Stimulated activated CD4-positive, alpha-beta T cell treated with anti-CD3 and anti-CD28 coated beads, Interleukin-1b, Interleukin-23, amount 100 ng/mL, for 4 hours (primary cell): ENCODE measurements at places on chromosomes 6 and 20.

DNA sequence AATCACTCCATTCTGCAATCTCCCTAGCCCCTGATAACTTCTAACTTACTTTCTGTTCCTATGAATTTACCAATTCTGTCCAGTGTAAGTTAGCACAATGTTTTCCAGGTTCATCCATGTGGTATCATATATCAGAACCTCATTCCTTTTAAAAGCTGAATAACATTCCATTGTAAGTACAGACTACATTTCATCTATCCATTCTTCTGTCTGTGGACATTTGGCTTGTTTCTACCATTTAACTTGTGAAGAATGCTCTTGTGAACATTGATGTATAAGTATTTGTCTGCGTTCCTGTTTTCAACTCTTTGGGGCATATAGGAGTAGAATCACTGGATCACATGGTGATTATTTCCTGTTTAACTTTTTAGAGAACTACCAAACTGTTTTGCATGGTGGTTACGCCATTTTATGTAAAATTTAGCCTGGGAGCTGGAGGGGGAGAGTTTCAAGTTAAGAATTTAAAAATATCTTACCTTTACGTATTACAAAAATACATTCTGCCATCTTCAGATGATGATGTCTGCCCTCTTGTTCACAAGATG lies 156.5 kb downstream of the BTBD3 start:
- no peak for DNase-seq

- DNase-seq = peak; percentile 18
Observed at GRCh38 chr6:32785781-32786533, 22.6 kb upstream of the HLA-DQB2 start.

- DNase-seq = no peak
Observed at GRCh38 chr6:41821266-41821665, 33.8 kb downstream of the TOMM6 start.

DNA sequence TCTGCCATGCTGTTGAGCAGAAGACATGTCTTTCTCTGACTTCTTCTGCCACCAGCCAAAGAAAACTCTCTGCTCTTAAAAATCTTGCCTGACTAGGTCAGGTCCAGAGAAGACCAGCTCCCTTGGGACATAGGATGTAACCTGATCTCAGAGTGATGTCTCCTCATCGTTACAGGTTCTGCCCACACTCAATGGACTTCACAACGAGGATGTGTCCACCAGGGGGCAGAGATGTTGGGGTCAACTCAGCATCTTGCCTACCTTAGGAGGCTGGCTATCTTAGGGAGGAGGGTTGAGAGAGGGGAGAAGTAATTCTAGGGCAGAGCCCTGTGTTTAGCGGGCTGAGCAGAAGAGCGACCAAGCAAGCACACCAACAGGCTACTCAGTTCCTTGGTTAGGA lies 207.6 kb upstream of the CDH4 start:
- no peak for DNase-seq

DNA sequence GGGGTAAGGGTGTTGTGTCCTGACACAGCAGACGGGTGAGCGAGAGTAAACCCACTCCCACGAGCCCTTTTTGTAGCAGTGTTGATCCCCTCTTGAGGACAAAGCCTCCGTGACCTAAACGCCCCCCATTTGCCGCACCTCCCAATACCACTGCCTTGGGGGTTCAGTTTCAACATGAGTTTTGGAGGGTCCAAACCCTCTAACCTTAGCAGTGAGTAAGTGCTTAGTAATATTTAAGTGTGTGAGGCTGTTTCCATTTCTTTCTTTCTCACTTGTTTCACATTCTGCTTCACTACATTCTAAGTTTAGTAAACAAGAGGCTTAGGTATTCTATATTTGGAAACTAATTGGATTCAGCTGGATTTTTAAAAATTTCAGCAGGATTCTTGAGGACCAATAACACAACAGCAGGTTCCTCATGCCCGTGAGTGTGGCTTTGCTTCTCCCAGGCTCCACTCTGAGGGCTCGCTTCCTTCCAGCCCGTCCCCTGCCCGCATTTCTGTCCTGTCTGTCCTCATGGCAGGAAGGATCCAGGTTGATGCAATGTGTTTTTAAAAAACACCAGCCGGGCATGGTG lies 41.2 kb downstream of the SNX9 start:
- DNase-seq = no peak

DNA sequence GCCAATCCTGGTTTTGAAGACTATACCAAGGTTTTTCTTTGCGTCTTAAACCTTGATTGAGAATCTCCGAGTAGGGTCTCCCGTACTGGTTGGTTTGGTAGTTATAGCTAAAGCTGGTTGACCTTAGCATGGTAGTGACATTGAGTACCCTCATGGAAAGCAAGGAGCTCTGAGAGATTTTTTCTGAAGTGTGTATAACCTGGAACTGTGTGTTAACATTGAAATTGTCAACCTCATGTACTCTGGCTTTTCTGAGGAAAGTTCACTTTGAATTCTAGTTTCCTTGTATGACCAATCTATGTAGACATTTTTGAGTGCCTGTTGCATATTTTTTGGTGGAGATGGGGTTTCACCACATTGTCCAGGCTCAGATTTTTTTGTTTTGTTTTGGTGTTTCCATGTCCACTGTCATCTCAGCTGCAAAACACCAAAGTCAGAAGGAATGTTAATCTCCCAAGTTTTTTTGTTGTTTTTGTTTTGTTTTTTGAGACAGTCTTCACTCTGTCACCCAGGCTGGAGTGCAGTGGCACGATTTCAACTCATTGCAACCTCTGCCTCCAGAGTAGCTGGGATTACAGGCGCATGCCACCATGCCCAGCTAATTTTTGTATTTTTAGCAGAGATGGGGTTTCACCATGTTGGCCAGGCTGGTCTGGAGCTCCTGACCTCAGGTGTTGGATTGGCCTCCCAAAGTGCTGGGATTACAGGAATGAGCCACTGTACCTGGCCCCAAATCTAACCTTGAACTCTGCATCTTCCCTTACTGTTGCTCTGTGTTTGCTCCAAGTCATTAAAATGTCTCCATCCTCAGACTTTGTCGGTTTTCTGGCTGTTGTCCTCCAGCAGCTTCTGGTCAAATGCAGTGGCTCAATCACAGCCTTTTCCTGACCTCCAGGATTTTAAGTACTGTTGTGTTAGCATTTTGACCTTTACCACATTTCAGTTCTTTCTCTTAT lies 4.3 kb downstream of the RPS12 start:
- DNase-seq = no peak

DNA sequence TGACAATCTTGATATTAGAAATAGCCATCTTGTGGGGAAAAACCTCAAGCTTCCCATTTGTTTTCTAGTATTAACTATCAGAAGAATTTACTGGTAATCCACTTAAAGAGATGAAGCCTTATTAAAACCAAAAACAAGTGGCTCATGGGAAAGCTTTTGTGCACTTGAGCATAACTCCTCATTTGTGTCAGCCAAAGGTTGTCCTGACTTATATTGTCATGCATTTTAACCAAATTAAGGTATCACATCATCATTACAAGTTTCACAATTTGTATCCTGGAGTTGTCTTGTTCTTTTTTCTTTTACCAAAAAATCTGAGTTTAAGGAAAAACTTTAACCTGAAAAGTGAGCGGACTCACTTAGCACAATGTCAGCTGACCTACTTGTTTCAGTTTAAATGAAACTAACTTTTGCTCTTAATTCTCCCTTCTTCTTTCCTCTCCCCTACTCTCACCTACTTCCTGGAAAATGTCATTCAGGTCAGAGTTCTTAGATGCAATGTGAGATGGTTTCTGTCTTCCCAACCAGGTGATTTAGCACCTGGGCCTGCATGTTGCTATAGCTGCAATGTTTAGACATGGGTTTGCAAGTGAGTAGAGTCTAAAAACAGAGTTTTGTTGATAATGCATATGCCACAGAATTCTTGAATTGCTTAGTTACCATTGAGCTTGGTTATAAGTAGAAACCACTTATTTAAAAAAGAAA lies 82.8 kb downstream of the TNFAIP3 start:
- DNase-seq = no peak
